ENCODE measurements at places on chromosomes 5 and 9.

GRCh38 chr5:37825334-37825915 is 14.4 kb downstream of the GDNF start:
- no peak for DNase-seq

GRCh38 chr5:133952729-133953567 is 15.5 kb downstream of the C5orf15 start:
- DNase-seq, result peak; percentile 95

GRCh38 chr5:98735806-98736507 is 37.5 kb upstream of the RGMB start:
- DNase-seq, result no peak

DNA sequence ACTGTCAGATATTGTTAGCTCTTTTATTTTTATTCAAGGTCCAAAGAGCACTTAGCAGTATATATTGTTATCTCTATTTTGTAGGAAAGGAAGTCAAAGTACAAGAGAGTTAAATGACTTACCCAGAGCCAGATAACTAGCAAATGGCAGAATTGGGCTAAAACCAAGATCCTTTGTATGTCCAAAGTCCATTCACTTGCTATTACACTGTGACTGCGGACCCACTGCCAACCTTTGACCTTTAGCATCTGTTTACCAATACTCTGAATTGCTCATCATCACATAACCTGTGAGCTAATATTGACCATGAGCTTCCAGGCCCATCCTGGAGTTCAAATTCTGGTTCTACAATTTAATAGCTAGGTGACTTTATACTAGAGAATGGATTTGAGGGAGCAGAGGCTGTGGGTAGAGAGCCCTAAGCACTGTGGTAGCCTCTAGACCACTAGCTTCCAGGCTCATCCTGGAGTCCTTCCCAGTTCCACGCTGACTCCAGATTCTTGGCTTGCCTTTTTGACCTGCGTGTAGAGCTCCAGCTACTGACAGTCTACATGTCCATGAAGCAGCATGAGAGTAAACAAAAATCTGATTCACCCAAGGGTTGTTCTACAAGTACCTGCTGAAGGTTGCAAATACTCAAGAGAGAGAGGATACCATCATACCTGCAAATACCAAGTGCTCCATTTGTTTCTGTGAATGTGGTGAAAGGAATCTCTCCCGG is 424.0 kb downstream of the SH3GL2 start:
- no peak for DNase-seq

- DNase-seq, result no peak
Observed at GRCh38 chr5:55885359-55885758, 34.2 kb downstream of the IL31RA start.

DNA sequence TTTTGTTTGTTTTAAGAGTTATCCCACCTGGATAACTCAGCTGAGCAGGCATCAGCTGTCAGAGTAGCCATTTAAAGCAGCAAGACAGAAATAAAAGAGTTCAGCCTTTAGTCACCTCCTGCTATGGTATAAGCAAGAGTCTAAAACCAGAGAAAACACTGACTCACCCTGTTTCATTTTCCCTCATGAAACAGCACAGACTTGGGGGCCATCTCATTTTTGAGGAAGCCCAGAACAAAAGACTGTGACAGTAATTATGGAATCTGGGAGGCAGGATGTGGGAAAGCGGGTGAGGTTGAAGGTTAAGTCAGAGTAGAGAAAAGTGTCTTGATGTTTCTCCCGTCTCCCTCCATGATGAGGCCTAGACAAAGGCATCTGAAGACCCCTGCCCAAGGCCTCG is 90.2 kb upstream of the FAM174A start:
- no peak for DNase-seq

- DNase-seq, result no peak
Observed at GRCh38 chr9:134794663-134795370, 85.8 kb upstream of the FCN2 start.

DNA sequence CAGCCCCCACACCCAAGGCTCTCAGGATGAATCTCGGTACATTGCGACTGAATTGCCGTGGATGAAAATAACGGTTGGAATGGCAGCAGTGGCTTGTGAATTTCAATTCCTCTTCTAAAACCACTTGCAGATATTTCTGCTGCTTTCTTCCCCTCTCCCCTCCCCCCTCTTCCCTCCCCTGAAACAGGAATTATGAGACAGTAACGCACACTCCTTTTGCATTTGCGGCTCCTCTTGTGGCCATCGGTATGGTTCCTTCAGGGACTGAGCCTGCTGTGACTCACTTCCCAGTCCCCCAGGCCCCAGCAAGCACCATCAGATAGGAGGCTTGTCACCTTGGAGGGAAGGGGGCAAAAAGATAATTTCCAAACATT is 9.7 kb downstream of the DCANP1 start:
- no peak for DNase-seq

- no peak for DNase-seq
Observed at GRCh38 chr5:147619281-147619878, 109.5 kb upstream of the DPYSL3 start.

DNA sequence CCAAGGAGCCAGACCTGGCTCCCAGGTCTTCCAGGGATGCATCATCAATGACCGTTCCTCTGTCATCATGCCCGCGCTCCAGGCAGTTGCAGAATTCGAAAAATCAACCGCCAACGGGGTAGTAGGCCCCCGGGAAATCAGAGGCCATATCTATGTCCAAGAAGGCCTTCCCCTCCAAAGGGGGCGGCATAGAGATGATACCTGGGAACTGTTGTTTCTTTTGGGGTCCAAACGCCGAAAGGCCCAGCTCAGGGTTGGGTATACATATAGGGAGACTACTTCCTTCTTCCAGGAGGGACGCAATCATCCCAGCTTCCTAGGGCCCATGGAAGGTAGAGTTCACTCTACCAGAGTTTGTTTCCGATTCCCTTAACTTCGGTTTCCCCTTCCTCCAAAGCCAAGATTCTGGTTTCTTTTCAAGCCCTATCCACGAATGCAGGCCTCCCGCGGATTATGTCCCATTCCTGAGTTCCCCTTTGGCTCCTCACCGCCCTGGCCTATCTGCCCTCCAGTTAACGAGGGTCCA is 754 bp downstream of the DCAF12 start:
- DNase-seq, result no peak

GRCh38 chr9:97766092-97766491 is 69.0 kb upstream of the XPA start:
- DNase-seq, result peak; percentile 6

- DNase-seq, result no peak
Observed at GRCh38 chr9:6673326-6674025, 27.9 kb upstream of the GLDC start.

DNA sequence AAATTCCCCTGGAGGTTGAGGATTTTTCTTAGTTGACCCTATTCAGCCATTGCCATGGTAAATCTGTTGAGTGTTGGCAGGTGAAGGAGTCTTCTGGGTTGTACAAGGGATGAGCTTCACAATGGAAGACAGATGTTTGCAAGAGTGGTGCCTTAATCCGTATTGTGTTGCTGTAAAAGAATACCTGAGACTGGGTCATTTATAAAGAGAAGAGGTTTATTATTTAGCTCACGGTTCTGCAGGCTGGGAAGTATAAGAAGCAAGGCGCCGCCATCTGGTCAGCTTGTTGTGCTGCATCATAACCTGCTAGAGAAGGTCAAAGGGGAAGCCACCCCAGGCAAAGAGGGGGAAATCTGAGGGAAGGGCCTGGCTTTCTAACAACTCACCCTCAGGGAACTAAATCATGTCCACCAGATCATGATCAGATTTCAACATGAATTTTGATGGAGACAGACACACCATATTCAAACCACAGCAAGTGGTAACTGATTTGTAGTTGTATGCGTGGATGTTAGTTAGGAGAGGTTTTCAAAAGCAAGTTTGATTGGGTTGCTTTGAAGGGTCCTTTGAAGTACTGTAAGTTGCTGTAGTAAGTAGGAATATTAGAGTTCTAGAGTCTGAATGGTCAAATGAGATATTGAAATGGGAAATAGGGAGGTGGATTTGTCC is 2.5 kb downstream of the TNPO1 start:
- peak; percentile 51 for DNase-seq

DNA sequence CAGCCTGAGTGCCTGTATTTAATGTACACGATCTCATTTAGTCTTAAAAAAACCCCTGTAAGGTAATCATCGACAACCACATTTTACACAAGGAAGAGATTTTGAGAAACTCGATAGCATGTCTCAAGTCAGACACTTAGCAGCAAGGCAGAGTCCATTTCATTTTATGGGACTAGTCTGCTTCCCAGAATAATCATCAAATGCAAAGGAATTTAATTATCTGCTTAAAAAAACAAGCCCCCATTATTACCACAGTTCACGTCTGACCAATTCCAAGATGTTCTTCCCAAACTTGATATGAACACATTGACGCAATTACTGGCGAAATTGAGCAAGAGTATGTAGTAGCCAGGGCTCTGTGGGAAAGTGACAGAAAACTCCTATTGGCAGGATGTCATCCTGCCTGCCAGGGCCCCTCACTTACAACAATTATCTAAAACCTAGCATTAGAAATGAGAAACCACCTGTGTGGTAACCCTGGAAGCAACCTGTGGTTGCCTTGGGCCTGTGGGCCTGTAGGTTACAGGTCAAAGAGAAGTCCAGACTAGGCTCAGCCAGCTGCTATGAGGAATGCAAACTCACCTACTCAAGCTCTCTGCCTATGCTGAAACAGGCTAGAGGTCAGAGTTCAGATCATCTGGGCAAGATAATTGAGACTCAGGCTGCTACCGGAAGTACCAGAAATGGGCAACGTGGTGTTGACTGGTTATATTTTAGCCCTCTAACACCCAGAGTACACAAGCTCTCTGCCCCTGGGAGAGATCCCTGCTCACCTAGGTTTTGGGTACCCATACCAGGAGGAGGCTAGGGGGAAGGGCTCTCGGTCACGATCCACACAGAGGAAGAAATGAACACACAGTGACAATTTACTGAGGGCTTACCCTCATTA is 1.6 kb downstream of the B4GALT1 start:
- DNase-seq, result peak; percentile 56

DNA sequence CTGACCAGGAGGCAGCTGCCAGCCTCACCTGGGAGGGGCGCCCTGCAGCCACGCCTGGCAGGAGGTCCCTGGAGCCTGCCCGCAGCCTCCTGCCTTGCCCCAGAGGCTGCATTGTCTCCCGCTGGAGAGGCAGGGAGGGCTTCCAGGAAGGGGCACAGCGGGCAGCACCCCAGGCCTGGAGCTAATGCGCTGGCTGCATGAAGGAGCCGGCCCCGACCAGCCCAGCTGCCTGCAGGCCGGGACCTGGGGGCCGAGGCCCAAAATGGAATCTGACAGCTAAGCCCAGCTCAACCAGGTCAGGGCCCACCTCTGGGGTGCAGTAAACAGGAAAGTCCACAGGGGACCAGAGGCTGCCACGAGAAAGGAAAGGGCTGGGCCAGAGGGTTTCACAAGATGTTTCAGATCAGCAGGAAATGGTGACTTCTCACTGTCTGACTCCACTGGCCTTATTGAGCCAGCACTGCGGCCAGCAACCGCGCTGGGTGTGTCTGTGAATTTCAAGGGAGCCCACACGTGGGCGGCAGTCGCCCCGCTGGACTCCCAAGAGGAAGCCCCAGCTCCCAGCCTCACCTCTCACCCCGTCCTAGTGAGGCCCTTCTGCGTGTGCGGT is 18.6 kb upstream of the NOTCH1 start:
- peak; percentile 65 for DNase-seq

GRCh38 chr9:26562338-26562737 is 330.3 kb downstream of the CAAP1 start:
- DNase-seq, result no peak

- no peak for DNase-seq
Observed at GRCh38 chr5:173864126-173865050, 23.8 kb upstream of the CPEB4 start.

- DNase-seq, result peak; percentile 57
Observed at GRCh38 chr9:34403554-34404380, 27.1 kb upstream of the MYORG start.

- DNase-seq, result no peak
Observed at GRCh38 chr5:78399116-78399515, 38.7 kb downstream of the SCAMP1 start.

DNA sequence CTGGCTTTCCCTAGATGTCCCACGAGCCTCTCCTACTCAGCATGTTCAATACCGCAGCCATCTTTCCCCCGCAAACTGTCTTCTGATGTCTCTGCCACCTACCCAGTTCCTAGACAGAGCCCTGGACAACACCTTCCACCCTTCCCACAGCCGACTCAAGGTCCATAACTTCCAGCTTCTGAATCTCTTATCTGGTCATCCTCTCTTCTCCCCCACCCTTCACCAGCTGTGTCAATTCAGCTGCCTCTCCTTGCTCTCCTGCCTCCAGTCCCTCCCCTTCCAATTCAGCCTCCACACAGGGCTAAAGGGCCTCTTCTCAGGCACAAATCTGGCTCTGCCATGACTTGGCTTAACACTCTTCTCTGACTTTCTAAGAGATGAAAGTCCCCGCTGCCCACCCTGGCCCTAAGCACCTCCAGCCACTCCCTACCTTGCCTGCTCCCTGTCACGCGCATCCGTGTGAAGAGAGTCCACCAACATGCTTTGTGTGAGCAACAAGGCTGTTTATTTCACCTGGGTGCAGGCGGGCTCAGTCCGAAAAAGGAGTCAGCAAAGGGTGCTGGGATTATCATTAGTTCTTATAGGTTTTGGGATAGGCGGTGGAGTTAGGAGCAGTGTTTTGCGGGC is 25.2 kb downstream of the AQP7 start:
- DNase-seq, result no peak

- peak; percentile 90 for DNase-seq
Observed at GRCh38 chr5:159094745-159095144, 5.0 kb downstream of the EBF1 start.

DNA sequence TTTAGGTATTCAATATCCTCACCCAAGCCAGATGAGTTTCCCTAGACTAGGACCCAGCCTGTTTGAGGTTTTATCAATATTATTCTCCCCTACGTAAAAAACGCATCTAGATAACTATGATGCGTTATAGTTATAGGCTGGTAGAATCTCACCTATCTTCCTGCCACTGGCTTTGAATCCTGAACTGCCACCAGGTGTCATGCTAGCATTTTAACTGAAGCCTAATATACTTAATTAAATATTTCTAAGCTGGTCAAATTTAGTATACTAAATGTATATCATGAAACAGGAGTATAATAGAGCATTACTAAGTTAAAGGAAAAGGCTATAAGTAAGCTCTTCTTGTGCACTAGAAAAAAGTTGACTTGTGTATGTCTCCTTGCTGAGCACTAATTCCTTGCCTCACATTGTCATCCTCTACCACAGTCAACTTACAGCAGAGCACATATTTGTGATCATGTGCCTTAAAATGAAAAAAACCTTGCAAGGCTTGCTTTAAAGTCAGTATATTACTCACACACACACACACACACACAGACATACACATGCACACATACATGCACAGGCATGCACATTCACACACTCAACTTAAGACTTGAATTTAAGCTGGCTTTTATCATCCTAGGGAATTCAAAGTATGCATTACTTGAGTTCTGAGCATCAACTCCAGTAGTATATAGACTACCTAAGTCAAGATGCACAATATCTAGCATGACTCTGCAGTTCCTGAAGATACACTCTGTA is 303.4 kb downstream of the ADGRV1 start:
- no peak for DNase-seq

- no peak for DNase-seq
Observed at GRCh38 chr5:143207563-143208364, 195.7 kb downstream of the NR3C1 start.

GRCh38 chr9:119273325-119273904 is 95.8 kb downstream of the BRINP1 start:
- DNase-seq, result no peak

Data from brain microvascular endothelial cell (primary cell).